Epithelial cell of esophagus (primary cell): ENCODE measurements at places on chromosomes 6 and 20.

DNA sequence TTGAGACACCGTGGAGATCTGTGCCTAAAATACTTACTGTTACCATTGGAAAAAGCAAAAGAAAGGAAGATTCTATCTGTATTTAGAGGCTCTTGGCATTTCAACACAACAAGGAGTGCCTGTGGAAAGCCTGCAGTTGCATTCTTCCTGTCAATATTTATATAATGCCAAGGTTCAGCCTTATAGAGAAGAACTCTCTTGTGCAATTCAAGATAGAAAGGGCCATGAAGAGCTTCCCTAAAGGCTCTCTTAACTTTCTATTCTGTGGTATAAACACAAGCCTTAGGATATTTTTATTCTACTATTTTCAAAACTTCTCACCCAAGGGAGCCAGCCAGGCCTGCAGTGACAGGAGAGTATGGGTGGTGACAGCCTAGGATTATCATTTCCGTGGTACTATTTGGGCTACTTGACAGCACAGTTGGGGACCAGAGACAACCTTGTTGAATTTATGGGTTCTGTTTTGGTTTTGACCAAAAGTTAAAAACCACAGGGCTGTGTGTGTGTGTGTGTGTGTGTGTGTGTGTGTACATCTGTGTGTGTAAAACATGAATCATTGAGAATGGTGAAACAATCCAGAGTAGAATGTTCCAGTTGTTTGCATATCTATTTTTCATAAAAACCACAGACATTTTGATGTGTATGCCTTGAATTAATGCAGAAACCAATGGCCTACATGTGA lies 700.9 kb upstream of the SLC35B3 start:
- peak; percentile 8 for DNase-seq

DNA sequence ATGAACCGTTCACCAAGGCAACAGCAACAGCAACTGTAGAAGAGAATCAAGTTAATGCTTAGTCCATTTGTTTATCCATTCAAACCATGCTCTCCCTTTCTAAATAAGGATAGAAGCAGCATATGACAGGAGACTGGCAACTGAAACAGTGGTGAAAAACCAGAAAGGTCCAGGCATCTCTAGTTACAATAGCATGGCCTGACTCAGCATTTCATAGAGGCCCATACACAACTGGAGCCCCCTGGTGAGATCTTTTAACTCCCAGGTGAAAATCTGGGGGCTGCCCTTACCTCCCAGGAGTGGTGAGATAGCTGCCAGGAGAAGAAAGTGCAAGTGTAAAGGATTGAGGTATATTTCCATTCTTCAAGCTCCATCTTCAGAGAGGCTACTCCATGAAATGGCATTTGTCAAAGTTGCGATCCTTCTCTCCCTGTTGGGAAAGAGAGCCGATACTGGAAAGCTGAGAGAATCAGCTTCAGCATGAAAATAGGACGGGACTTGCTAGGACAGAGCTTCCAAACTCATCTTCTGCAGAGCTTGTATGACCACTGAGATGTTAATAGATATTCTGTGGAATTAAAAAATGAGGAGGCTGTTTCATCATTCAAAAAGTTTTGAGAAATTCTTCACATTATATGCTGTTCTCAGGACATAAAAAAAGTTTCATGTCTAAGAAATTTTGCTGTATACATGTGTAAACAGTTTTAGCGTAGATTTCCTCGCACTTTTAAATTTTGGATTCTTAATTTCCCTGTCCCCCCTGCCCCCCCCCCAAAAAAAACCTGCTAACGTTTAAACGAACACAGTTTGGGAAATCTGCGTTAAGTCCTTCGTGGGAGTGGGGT lies 10.9 kb upstream of the SLC2A12 start:
- no peak for DNase-seq

- DNase-seq: peak; percentile 51
Measured at GRCh38 chr6:24520929-24521546, 26.3 kb downstream of the ALDH5A1 start.

DNA sequence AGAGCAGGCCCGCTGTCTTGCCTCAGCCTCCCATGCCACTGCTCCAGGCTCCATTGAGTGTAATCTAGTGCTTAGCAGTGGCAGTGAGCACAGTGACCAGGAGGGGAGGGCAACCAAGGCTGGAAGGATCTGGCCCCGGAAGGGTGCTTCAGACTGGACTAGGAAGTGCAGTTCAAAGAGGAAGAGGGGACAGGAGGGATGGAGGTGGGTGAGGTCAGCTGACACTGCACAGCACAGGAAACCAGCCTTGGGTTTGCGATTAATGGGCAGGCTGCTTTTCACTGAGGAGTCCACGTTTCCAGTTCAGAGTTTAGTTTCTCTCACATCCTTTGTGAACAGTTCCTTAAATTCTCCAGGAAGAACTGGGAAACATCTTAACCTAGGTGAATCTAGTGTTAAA lies 46.9 kb downstream of the CDS2 start:
- no peak for DNase-seq

DNA sequence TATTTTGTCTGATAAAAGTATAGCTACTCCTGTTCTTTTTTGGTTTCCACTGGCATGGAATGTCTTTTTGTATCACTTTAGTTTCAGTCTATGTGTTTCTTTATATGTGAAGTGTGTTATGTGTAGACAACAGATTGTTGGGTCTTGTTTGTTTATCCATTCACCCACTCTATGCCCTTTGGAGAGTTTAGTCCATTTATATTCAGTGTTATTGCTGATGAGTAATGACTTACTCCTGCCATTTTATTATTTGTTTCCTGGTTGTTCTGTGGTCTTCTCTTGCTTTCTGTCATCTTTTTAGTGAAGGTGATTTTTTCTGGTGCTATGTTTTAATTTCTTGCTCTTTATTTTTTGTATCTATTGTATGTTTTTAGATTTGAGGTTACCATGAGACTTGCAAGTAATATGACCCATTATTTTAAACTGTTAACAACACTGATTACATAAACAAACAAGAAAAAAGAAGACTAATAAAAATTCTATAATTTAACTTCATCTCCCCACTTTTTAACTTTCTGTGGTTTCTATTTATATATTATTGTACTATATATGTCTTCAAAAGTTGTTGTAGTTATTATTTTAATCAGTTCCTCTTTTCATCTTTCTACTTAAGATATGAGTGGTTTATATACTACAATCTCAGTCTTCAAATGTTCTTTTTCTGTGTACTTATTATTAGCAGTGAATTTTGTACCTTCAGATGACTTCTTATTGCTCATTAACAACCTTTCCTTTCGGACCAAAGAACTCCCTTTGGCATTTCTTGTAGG lies 323.4 kb downstream of the BTBD9 start:
- no peak for DNase-seq

DNA sequence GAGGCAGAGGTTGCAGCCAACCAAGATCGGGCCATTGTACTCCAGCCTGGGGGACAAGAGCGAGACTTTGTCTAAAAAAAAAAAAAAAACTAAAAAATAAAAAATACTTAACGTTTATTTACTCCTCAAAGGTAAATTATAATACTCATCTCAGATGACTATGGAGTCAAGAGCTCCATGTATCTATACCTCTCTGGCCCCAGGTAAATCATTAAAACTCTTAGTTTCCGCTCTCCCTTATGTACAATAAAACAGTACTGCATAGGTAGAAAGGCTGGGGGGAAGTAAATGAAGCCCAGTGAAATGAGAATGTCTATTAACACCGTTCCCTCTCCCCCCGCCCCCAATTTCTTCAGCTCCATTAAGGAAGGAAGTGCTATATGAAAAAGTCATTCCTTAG lies 1.2 kb downstream of the SRSF12 start:
- DNase-seq: no peak

DNA sequence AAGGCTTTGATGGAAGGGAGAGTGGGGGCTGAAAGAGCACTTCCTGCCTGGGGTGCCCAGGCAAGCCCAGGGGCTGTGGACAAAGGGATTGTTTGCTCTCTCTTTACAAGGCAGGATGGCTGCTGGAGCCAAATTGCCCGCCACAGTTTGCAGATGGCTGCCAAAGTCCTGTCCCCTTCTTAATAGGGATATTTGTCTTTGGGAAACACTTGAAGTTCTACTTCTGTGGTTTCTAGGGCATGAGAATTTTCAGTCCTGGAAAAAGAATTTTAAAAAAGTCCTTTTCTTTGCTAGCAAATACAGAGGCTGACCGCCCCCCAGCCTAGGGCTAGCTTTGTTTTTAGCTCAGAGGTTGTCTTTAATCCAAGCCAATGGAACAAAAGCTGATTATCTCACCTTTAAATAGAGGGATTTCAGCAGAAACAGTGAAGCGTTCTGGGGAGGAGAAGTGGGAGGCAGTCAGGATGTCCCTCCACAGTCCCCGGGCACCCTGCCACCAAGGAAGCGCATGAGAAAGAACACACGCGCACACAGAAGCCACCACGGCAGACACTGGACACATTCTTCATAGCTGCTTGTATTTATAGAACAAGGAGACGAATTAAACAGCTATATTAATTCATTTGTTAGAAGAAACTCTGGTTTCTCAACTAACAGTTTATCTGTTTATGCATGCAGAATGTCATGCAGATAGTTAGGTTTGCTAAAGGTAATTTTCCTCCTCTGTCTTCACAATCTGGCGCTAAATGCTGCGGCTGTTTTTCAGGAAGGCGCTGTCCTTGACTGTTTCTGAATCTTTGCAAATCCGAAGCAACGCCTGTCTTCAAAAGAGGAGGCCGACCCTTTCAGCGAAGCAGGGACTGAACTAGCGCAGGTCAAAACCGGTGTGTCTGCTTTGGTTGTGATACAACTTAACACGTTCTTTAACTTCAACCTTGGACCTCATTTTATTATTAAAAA lies 736.9 kb downstream of the QKI start:
- DNase-seq: no peak

DNA sequence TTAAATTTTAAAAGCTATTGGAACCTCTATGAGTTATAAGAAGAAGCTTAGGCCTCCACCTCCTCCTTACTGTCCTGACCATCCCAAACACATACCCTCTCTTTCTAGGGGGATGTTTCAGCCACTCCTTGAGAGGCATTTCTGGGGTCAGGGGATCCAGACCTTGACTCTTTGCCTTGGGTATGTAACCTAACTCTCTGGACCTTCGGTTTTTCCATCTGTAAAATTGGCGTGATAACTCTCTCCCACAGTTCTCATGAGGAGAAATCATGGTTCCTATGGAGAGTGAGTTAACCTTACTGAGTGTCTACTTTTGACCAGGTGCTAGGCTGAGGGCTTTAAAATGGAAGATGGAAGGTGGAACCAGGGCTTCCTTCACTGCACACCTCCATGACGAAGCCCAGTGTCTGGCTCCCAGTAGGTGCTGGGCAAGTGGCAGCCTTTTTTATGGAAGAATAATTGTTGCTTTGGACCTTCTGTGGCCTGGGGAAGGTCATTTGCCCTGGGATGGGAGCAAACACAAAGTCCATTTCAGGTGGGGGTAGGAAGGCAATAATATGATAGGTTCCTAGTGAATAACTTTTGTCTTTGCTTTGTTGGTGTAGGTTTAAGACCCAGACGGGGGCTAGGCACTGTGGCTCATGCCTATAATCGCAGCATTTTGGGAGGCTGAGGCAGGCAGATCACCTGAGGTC lies 18.4 kb downstream of the FOXP4 start:
- DNase-seq: no peak

DNA sequence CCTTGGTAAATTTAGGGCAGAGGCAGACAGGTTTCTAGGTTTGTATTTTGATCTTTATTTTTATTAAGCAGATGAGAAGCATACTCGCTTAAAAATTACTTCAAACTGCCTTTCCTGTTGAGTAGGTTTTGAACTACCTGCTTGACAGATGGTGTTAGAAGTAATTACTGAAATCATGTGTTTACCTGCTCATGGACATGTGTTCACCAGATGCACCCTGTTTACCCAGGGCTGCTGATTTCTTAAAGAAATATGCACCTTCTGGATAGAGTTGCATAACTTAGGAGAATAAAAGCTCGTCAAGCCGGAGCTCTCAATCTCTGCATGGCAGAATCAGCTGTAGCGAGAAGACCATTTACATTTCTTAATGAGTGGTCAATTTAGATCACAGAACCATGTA lies 165.1 kb downstream of the CDKAL1 start:
- peak; percentile 88 for DNase-seq

GRCh38 chr6:106094964-106095335 lies 8.8 kb downstream of the PRDM1 start:
- DNase-seq: no peak

DNA sequence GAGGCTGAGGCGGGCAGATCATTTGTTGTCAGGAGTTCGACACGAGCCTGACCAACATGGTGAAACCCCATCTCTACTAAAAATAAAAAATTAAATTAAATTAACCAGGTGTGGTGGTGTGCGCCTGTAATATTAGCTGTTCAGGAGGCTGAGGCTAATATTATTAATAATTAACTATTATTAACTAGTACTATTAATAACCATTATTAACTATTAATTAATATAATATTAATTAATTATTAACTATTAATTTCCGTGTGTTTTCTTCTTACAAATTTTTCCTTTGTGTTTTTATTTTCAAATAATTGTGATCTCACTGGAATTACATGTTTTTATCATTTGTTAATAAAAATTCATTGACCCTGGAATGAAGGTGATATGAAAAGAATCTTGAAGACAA lies 557.4 kb upstream of the ADGRB3 start:
- no peak for DNase-seq

DNA sequence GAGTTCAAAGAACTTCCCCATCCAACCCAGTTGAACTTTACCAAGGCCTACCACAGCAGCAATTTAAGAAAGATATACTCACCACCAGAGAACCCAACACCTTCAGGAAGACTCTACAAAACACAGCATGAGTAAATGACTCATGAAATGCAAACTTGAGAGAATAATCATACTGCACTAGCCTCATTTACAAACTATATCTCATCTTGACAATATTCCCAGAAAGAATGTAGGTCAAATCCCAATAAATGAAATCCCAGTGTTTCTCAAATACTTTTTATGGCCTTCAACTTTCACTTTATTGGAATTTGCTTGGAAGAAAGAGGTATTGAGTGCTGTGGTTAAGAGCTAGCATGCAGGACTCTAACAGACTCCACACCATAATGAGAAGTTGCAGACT lies 60.0 kb downstream of the FYN start:
- DNase-seq: peak; percentile 44

DNA sequence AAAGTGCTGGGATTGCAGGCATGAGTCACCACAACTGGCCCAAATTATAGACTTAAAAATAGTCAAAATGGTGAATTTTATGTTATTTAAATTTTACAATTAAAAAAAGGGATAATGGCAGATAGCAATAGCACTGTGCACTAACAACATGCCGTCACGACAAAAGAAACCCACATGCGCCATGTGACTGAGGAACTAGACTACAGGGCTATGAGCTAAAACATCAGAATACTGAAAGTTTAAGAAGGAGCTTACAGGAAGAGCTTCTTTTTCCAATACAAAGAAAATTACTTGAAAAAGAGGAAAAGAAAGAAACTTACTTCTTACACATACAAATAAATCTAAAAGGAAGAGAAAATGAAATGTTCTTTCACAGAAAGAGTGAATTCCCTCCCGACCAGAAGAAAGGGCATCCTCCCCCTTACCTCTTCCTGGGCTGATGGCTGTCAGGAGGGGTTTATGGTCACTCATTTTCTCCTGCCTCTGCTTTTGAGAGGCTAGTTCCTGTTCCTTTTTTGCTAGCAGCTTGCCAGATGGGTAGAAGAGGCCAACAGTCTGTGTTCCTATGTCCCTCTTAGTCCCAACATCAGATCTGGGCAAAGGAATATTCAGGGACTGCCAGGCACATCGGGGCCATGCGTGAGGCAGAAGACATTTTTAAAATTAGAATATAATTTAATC lies 54.5 kb downstream of the DZANK1 start:
- no peak for DNase-seq
